Hematopoietic multipotent progenitor cell treated with erythropoietin and hydrocortisone succinate and interleukin-3 and kit ligand, for 4 days (in vitro differentiated cells): ENCODE measurements at places on chromosomes 1 and 21.

- peak; percentile 59 for DNase-seq
Observed at GRCh38 chr1:46401964-46402626, 8.0 kb downstream of the FAAH start.

GRCh38 chr1:19053486-19053885 is 97.0 kb upstream of the IFFO2 start:
- DNase-seq, result no peak

DNA sequence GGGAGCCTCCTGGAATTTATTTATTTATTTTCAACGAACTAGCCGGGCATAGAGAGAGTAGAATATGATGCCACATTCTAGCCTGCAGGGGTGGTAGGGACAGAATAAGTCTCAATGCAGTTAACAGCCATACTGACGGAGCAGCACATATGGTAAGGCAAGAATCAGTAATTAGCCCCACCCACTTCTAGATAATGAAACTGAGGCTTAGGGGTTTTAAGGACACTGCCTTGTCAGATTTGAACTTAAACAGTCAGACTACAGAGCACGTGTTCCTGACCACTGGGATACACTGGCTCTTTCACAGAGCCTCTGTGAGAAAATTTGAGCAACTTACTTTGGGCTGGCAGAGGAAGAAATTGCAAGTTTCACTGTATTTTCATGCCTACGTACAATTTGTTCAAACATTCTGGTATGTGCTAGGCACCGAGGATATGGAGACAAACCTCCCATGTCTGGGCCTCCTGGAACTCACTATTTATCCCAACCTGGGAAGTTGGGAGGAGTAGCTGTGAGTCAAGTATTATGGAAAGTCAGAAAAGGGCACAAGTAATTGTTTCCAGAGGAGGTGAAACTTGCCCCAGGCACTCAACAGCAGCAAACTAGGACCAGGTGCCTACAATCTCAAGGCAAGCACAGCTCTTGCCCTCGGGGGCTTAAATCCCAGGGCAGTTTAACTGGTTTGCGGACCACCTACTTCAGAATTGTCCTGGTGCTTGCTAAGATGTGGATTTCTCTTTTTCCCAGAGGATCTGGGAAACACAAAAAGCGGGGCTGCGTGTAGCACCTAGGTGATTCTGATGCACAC is 1.6 kb upstream of the CLIC4 start:
- peak; percentile 72 for DNase-seq

DNA sequence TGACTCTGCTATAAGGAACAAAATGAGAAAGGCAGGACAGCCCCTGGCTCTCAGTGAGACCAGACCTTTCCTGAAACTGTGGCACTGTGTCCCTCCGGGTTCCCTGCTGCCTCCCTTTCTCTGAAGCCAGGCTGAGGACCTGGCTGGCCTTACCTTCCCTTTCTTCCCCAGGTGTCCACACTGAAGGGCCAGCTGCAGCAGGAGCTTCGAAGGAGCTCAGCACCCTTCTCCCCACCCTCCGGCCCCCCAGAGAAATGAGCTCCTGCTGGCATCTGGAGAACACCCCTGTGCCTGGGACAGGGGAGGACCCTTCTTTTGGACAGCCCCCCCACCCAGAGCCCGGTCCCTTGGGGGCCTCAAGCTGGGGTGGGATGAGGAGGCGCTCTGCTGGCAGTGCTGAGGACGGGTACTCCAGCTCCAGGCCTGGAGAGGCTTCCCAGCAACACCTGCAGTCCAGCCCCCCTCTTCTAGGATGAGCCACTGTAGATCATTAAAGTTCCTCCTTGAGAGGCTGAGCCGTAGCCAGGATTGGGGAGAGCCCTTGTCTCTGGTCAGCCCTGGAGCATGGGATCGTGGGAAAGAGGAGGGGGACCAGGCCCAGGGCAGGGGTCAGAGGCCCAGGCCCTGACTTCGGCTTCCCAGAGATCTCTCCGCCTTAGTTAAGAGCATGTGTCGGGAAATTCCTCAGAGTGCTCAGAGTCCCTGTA is 8.1 kb downstream of the MFAP2 start:
- no peak for DNase-seq

GRCh38 chr1:54671985-54672608 is 30.5 kb downstream of the MROH7 start:
- DNase-seq, result peak; percentile 82

GRCh38 chr1:34683616-34684015 is 71.2 kb upstream of the GJB5 start:
- no peak for DNase-seq

GRCh38 chr1:248839168-248839555 is 1.1 kb downstream of the ZNF672 start:
- no peak for DNase-seq

DNA sequence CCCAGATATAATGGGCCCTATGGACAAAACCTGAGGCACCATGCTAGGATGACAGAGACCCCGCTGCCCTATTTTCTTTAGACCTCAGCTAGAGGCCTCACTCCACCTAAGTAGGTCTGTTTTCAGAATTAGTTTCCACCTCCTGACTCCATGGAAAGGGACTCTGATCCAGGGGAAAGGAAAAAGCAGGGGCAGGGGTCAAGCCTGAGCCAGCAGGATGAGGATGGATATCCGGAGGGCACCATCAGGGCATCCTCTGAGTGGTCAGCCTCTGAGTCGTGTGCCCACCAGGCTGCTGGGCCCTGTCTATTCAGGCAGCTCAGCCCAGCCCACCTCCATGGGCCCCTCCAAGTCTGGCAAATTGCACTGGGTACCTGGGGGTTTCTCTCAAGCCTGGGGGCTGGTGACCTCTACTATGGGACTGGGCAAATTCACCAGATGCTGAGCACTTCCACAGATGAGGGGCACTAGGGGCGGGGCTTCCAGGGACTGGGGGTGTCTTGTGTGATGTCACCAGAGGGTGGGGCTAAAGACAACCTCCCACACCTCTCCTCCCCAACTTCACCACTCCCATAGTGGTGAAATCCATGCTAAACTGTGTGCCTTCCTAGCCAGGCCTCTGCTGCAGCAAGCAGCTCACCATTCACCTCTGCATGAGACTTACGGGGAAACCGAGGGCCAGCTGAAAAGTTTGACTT is 5.5 kb downstream of the PAQR7 start:
- DNase-seq, result peak; percentile 53

GRCh38 chr1:175656416-175656815 is 87.0 kb downstream of the TNR start:
- no peak for DNase-seq
